ENCODE measurements at places on chromosomes 5 and 9.

GRCh38 chr5:1097381-1097987, 14.4 kb downstream of the SLC12A7 start:
- DNase-seq, result no peak

DNA sequence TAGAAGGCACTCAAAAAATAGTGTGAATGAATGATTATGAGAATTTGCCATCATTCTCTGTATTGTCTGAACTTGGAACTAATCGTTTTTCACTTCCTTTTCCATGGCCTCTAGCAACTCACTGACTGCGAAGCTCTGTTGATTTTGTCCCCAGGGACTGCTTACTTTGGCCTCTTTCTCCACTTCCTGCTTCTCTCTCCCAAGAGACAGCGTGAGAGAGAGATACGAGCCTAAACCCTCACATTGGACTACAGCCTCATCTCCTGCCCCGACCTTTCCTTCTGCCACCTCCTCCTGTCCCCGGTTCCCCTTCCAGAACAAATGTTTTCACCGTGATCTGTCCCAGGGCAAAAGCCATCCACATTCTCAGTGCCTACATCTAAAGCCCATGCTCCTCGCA, 300.8 kb upstream of the PANK3 start:
- no peak for DNase-seq

DNA sequence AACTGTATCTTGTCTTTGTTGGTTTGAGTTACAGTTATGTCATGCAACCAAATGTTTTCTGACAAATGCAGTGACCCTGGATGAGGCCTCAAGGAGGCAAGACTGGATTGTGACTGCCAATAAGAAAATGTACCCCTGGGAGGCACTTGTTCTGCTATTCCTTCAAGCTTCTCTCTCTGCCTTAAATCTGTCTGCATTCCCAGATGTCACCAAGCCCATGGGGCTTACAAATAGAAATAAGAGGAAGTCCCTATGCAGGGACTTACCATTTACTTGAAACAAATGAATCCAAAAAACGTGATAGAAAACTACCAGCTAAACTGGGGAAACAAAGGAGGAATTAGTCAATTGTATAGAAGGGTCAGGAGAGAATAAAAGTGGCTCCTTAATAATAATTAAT, 8.2 kb upstream of the PARP8 start:
- no peak for DNase-seq

DNA sequence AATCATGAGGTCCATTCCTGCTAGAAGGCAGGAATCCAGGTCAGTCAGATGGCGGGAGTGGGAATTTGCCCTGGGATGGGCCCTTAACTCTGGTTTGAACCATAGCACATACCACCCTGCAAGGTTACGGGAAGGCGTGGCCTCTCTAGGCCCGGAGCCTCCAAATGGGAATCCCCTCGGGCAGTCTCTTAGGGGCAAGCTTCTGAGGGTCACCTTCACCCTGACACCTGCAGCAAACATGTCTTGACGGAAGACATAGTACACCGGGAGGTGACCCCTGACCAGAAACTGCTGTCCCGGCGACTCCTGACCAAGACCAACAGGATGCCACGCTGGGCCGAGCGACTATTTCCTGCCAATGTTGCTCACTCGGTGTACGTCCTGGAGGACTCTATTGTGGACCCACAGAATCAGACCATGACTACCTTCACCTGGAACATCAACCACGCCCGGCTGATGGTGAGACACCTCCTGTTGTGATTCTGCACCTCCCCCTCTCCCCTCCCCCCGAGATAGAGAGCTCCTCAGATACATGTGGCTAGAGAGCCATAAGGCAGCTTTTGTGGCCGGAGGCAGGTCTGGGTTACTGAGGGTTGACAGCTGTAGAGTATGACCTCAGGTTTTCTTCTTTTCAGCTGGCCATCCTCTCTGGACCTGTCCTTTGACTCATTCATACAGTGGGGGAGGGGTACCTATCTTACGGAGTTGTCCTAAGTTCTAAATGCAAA, 957 bp downstream of the PRELID1 start:
- no peak for DNase-seq

DNA sequence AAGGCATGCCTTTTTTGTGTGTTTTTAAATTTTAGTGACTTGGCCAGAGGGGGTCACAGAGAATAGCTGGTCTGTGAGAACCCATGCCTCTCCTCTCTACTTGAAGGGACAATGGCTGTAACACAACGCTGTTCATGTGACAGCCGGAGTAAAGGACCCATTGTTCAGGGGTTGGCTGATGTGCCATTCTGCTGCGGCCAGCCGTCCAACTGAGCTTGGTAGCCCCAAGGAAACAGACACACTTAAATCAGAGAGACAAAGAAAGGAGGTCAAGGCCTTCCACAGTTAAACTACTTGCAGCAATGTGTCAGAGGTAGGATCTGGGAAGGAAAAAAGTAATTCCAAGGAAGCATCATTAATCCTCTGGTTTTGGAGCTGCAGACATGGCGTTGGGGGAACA, 8.1 kb downstream of the MEGF10 start:
- DNase-seq, result no peak

DNA sequence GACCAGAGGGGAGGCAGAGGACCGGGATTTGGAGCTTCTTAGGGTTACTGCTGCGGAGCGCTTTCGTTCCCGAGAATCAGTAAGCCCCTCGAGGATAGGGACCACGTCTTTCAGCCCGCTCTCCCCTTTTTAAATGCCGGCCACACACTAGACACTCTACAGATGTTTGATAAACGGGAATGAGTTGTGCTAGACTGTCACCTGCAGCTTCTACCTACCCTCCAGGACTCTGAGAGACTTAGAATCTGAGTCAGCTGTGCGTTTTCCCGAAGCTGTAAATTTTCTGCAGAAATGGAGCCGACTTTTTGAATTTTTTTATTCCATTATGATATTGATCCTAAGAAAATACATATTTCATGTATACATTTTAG, 670 bp downstream of the CCDC171 start:
- DNase-seq, result no peak

GRCh38 chr9:23682352-23682751, 143.7 kb downstream of the ELAVL2 start:
- no peak for DNase-seq

DNA sequence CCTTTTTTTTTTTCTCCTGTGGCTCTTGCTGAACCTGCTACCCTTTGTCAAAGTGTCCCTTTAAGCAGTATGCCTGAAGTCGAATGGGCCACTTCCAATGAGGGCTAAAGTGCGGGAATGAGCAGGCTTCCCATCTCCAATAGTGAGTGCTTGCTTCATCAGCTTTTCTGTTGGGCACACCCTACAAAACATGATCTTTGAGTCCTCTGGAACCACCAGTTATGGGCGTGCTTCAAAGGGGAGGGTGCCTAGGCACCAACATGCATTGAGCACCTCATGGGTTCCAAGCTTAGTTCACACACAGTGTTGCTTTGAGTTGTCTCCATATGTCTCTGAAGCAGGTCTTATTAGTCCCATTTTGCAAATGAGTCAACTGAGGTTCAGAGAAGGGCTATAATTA, 132.8 kb upstream of the CPEB4 start:
- no peak for DNase-seq

Measured in stimulated activated CD4-positive, alpha-beta T cell treated with anti-CD3 and anti-CD28 coated beads, Interleukin-4, amount 100 ng/mL, for 4 hours (primary cell).